ENCODE measurements at places on chromosomes 13 and 19.

DNA sequence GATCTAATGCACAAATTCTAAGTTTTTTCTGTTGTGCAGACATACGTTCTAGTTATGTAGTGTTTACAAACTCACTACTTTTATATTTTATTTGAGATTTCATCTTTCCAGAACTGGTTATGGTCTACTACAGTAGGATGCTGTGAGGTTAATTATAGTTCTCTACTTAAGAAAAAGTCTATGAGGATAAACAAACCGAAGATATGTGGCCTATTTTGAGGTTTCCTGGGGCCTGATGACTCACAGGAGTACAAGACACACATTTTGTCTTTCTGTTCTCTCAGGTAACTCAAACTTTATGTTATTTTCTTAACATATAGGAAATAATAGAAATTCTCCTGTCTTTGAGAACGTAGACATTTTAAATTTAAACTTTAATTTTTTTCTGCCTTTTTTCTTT lies 45.1 kb downstream of the PCDH20 start:
- no peak for DNase-seq

- DNase-seq, result no peak
Observed at GRCh38 chr13:39527961-39528660, 74.9 kb downstream of the LHFPL6 start.

DNA sequence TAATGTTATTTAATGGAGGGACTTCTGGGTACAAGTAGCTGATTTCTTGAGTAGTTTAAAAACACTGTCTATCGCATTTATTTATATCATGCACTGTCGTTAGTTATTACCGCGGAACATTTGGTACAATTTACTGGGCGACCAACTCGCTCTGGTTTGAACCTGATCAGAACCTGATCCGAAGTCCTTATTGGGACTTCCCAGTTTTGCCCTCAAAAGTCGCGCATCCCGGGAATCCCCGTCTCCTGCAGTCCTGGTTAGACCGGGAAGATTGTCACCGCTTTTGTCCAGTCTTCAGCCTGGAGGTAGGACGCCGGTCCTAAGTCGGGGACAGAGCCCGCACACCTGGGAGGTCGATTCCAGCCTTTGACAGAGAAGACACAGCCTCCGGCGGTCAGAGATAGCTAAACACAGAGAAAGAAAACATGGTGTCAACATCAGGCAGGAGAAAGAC lies 694 bp downstream of the CLN5 start:
- DNase-seq, result peak; percentile 33

DNA sequence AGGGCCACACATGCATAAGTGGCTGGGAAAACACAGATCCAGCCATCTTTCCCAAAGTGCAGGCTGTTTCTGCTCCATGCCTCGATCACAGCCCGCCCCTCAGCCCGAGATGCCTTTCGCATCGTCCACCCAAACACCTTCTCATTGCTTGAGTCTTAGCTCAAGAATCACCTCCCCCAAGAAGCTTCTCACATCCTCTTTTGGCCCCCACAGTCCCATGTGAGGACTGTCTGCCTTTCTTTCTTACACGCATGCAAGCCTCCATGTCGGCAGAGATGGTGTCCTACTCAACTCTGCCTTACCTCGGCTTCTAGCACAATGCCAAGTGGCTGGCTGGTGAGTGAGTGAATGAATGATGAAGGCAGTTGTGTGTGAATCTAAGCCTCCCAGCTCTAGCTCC lies 18.1 kb upstream of the GSX1 start:
- DNase-seq, result no peak

DNA sequence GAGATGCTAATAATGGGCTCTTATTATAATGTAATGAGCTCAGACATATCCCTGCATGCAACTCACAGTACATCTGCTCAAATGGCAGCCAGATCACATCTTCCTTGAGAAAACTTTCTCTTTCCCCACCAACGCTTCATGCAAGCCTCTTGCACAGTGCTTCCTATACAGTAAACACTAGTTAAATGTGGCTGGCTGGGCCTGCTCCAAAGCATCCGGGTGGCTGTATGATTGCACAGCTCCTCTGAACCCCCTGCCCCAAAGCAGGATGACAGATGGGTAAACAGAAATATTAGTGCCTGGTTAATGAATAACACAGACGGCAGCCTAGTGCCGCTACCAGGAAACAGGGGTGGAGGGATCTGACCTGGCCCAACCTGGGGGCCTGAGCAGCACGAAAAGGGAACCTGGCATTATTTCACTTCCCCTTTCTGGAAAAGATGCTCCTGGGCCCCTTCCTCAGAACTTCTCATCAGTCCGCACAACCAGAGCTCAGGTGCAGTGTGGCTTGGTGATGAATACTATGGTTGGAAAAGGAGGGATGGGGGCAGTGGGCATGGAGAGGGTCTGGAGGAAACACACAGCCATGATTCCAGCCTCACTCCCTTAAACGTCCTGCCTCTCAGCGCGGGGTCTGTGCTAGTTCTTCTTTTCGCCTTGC lies 10.8 kb downstream of the FFAR2 start:
- DNase-seq, result peak; percentile 96

GRCh38 chr19:1522838-1523237 lies 1.0 kb upstream of the PLK5 start:
- DNase-seq, result no peak

- DNase-seq, result no peak
Observed at GRCh38 chr19:10321417-10321797, 5.6 kb upstream of the FDX2 start.

DNA sequence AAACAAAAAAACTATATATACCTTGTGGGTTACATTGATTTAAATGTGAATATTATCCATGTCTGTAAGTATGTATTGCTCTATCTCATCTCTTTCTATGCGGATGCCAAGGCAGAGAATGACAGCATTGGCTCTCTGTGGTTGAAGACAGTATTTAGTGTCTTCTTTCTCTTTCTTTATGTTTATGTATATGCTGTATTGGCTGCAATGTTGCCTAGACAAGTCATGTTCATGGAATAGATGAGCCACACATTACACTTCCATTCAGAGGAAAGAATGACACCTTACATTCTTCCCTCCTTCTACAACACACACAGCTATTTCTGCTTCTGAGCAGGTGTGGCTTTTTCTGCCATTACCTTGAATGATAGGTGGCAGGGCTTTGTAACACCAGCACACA lies 639.4 kb upstream of the MIR17HG start:
- DNase-seq, result no peak

DNA sequence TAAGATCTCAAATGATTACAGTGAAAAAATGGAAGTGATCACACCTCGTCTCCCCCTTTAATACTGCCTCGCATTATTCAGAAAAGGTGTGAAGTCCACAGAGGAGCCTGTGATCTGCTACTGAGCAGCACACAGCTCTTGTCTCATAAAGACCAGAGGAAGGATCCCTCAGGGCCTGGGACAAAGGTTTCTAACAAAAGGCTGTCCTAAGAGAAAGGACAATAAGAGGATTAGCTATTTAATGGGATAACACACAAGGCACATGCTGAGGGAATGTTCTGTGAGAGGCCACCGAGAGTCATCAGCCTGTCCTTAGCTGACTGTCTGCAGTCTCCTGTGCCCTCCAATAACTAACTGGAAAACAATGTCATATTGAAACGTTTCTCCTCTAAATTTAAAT lies 26.7 kb downstream of the EBPL start:
- no peak for DNase-seq

- DNase-seq, result peak; percentile 89
Observed at GRCh38 chr19:38543807-38544568, 73.8 kb downstream of the MAP4K1 start.

DNA sequence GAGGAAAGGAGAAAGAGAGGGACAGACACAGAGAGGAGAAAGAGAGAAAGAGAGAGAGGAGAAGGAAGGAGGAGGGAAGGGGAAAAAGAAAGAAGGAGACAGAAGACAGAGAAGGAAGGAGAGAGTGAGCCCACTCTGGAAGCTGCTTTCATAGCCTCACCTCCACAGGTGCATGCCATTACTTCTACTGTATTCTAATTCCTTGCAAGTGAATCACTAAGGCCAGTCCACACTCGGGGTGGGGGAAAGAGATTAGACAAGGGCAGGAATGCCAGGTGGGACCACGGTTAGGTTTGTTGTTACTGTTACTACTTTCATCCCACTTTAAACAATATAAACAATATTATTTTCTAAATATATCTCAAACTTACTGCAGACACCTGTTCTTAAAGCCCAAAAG lies 684.5 kb upstream of the ARGLU1 start:
- DNase-seq, result no peak

- DNase-seq, result no peak
Observed at GRCh38 chr13:105365021-105365550, 1170.4 kb downstream of the EFNB2 start.

GRCh38 chr13:20997301-20998161 lies 63.9 kb downstream of the LATS2 start:
- no peak for DNase-seq

DNA sequence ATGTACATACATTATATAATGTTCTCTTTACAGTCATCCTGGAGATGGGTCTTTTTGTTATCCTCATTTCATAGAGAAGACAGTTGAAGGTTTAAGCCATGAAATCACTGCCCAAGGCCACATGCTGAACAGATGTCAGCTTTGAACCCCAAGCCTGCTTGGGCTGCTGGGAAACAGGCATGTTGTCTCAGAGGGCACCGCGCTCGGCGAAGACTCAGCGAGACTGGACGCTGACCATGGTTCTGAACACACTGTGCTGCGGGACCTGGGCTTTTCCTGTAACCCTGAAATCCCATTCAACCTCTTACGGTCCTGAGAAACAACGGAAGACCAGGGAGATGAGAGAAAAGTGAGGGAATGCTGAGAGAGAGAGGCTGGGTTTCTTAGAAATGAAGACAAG lies 27.3 kb downstream of the LRFN3 start:
- no peak for DNase-seq

DNA sequence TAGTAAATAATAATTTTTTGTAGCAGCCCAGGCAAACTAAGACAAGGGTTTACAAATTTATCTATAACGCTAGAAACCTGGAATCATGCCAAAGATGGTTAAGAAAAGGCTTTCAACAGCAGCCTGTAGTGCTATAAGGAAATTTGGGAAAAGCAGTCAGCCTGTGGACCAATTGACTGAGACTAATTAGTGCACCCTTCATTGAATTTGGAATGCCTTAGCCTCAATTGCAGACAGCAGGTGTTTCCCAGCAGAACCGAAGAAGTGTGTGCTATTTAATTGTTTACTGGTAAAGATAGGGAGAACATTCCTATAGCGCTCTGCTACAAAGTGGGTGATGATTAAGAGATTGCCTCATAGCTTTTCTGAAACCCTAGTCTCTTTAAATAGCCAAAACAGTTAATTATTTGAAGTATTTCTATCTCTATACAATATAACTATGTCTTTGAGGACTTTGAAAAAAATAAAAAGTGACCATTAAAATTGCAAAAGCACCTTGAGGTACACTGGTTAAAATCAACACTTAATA lies 1884.3 kb upstream of the PCDH20 start:
- DNase-seq, result no peak

- peak; percentile 56 for DNase-seq
Observed at GRCh38 chr19:50377051-50377461, 799 bp downstream of the NR1H2 start.

- no peak for DNase-seq
Observed at GRCh38 chr19:7859831-7860713, 14.1 kb downstream of the PRR36 start.

DNA sequence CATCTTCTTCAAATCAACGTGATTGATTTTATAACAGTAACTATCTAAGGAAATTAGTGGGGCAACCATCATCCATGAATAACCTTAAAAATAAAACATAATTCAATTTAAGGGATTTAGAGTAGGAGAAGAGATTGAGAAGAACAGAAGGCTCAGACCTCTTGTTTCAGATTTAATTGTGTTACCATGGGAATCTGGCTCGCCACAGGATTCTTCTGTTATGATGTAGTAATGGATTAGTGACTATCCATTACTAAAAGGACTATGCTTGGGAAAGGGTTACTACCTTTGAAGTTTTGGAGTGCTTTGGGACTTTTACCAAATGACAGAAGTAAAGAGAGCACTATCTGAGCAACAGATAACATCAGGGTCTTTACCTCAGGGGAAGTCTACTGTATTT lies 13.2 kb downstream of the FREM2 start:
- no peak for DNase-seq

GRCh38 chr13:28496188-28496564 lies 1.2 kb upstream of the FLT1 start:
- no peak for DNase-seq

- no peak for DNase-seq
Observed at GRCh38 chr13:111233080-111233479, 87.4 kb upstream of the TEX29 start.

- no peak for DNase-seq
Observed at GRCh38 chr19:29385191-29385795, 140.5 kb upstream of the VSTM2B start.

- DNase-seq, result peak; percentile 14
Observed at GRCh38 chr19:45368737-45369340, 1.5 kb downstream of the ERCC2 start.

- peak; percentile 66 for DNase-seq
Observed at GRCh38 chr13:45231722-45232121, 30.9 kb upstream of the KCTD4 start.

DNA sequence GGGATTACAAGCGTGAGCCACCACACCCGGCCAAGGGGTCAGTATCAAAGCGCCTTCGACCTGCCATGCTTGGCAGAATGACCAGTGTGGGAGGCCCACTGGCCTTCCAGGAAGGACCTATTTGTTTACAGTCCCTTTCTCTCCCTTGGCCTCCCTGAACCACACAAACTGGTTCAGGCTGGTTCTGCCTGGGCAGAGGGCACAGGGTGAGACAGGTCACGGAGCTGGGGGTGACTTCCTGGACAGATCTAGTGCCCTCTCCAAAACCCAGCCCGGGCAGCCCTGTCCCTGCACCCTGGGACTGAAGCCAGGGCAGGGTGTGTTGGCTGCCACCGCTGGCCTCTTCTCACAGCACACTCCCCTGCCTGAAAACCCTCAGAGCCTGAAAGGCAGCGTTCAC lies 11.3 kb downstream of the PLEKHF1 start:
- DNase-seq, result no peak

GRCh38 chr13:44346534-44346933 lies 27.1 kb upstream of the SERP2 start:
- no peak for DNase-seq

GRCh38 chr19:15432018-15432494 lies 13.3 kb upstream of the AKAP8L start:
- peak; percentile 46 for DNase-seq

DNA sequence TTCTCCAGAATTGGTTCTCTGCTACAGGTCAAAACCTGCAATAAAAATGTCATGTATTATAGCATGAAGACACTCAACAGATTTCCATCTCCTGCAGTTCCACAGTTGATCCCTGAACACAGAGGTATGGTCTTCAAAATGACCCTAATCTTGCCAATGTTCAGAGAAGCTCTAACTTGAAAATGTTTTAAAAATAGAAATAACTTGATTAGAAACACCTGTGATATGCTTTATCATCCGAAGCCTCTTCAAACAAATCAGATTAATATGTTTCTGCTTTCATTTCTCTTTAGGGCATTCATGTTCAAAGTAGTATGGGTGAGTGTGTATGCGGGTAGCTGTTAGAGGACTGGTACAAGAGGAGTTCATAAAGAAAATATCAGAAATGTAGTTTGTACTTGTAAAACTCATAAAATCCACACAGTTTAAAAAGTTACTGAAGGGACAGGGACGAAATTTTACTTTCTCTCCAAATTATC lies 60.4 kb downstream of the KCNRG start:
- DNase-seq, result no peak
